ENCODE measurements at places on chromosomes 6 and 20. TPM values are rescaled to one million over a fixed set of nuclear protein-coding genes. Genes with fewer than 3 reads are reported as not detected.

Gene TNFRSF21
- 36.6 TPM for total RNA-seq

Gene ATF6B
- total RNA-seq = 50.3 TPM

Gene RBPJL
- 0.12 TPM for total RNA-seq

Gene BNIP5
- 0.06 TPM for total RNA-seq

Gene POM121L2
- not detected for total RNA-seq

Gene MMP24OS
- total RNA-seq = 32.1 TPM

DNA sequence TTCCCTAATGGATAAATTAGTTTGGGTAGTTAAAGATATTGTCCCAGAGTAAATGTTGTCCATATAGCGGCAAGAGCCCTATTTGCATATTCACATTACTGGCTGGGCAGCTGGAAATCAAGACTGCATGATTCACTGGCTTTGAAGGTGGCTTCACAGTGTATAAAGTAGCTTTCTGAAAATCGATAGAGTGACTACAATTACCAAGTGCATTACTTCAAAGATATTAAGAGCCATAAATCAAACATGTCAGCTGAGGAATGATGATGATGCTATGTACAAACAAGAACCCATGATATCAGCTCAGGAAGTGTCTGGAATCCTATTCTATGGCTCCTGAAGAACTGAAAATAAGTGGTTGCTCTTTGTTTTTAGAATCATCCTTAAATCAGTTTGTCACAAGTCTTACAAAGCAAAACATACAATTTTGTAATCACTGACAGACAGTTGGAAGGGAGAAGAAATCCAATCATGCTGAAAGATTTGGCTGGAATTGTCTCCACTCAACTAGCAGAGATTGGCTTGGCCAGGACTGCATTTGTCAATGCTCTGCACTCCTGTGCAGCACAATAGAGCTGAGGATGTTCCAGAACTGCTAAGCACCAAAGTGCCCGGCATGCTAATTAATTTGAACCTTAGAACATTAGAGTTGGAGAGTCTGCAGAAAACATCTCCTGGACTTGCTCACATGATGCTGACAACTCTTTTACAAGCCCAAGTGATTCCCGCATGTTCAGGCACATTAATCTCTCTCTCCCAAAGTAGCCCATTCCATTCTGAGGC, 77.9 kb upstream of the B3GAT2 start:
- DNase-seq = no peak

All from lung (tissue), 17 donors.